ENCODE measurements at places on chromosomes 11 and 22. TPM values are rescaled to one million over a fixed set of nuclear protein-coding genes. Genes with fewer than 3 reads are reported as not detected.

TRIM49 gene
- not detected for total RNA-seq

DNA sequence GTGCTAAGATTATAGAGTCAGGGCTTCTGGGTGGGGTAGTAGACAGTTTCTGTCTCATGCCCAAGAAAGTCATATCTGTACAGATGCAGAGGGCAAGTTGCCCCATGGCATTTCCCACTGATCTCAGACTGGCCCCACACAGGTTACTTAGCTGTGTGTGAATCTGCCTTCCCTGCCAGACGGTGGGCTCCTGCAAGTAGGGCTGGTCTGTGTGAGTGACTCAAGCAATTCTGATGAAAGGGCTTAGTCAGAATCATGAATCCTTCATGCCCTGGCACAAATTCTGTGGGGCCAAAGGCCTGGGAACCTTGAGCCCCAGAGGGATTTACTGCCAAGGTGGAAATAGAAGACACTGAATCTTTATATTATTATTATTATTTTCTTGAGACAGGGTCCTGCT, 30.4 kb downstream of the USH1C start:
- H3K4me1 ChIP-seq = no peaks in the 10 kb centered on the region
- DNase-seq = no peak
- H3K27ac ChIP-seq = no peak overlapping the region

- H3K4me1 ChIP-seq = no peaks in the 10 kb centered on the region
- no peaks in the 10 kb centered on the region for H3K36me3 ChIP-seq
- no peak overlapping the region for H3K4me3 ChIP-seq
- DNase-seq = no peak
- peak overlapping the region; percentile 30 for H3K27ac ChIP-seq
These were observed 23.5 kb downstream of the FZD4 start for GRCh38 chr11:86931548-86932258.

- H3K27ac ChIP-seq = no peak overlapping the region
- H3K27me3 ChIP-seq = no peaks in the 10 kb centered on the region
- no peaks in the 10 kb centered on the region for H3K4me1 ChIP-seq
- no peak for DNase-seq
- H3K36me3 ChIP-seq = no peaks in the 10 kb centered on the region
- H3K4me3 ChIP-seq = no peak overlapping the region
These were observed 570.3 kb upstream of the ANO5 start for GRCh38 chr11:21622566-21622965.

- no peak for DNase-seq
- peaks cover 14% of the 10 kb centered on the region for H3K36me3 ChIP-seq
- no peaks in the 10 kb centered on the region for H3K4me1 ChIP-seq
- no peak overlapping the region for H3K4me3 ChIP-seq
These were observed 104.3 kb downstream of the EXT2 start for GRCh38 chr11:44199816-44200215.

- H3K36me3 ChIP-seq = no peaks in the 10 kb centered on the region
- no peak for DNase-seq
- H3K4me3 ChIP-seq = no peak overlapping the region
- H3K4me1 ChIP-seq = no peaks in the 10 kb centered on the region
- H3K27me3 ChIP-seq = no peaks in the 10 kb centered on the region
These were observed 183.3 kb downstream of the BLID start for GRCh38 chr11:121932646-121933185.

- no peaks in the 10 kb centered on the region for H3K4me1 ChIP-seq
- H3K4me3 ChIP-seq = no peak overlapping the region
- peaks cover 6% of the 10 kb centered on the region for H3K36me3 ChIP-seq
- no peaks in the 10 kb centered on the region for H3K27me3 ChIP-seq
These were observed 77.1 kb downstream of the UVRAG start for GRCh38 chr11:75891947-75892739.

API5 gene
- total RNA-seq = 188 TPM

DNA sequence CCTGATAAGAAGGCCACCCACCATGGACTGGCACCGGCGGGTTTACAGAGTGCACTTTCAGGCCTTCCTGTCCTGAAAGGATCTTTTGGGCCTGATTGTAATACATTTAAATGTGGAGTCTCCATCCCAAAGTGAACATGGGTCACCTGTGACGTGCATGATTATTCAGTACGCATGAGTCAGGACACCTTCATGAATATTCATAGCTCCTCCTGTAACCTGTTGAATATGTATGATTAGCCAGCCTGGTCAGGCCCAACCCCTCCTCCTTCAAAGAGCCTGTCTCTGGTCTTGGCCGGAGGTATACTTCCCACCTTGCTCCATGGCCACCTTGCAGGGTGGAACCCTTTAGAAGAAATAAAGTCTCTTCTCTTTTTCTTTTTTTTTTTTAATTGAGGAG, 75.9 kb upstream of the NUP50 start:
- H3K4me3 ChIP-seq = no peak overlapping the region
- no peak overlapping the region for H3K27ac ChIP-seq
- H3K4me1 ChIP-seq = no peaks in the 10 kb centered on the region
- no peaks in the 10 kb centered on the region for H3K36me3 ChIP-seq

DNA sequence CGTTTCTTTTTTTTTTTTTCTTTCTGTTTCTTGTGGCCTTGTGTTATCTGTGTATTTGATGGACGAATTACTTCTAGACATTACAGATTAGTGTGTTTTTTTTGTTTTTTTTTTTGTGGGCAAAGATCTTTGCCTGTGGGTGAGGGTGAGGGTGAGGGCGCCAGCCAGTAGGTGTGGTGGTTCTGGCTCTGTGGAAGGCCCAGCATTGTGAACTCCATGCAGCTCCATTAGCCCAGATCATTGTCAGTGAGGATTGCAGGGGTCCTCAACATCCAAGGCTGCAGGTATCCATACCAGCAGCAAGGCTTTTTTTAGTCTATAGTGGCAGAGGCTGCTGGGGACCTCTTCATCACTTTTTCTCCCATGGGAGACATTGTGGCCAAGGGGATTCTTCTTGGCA, 13.7 kb downstream of the BIRC2 start:
- no peaks in the 10 kb centered on the region for H3K27me3 ChIP-seq
- H3K4me3 ChIP-seq = peak overlapping the region; percentile 13
- DNase-seq = no peak
- H3K27ac ChIP-seq = no peak overlapping the region
